ENCODE measurements at places on chromosomes 1 and 21. TPM values are rescaled to one million over a fixed set of nuclear protein-coding genes. Genes with fewer than 3 reads are reported as not detected.

Gene LIN28A
- under 0.01 TPM for total RNA-seq

Gene NRIP1
- 46.7 TPM for total RNA-seq

Gene CACHD1
- total RNA-seq: 4.6 TPM

Gene PLA2G2F
- 0.47 TPM for total RNA-seq

- DNase-seq: no peak
- H3K36me3 ChIP-seq: peaks cover 35% of the 10 kb centered on the region
- H3K4me1 ChIP-seq: peaks cover 3% of the 10 kb centered on the region
- H3K27me3 ChIP-seq: no peaks in the 10 kb centered on the region
- H3K27ac ChIP-seq: no peak overlapping the region
These were observed 5.1 kb upstream of the TMEM269 start for GRCh38 chr1:42779725-42780124.

- no peak overlapping the region for H3K4me3 ChIP-seq
- no peaks in the 10 kb centered on the region for H3K27me3 ChIP-seq
- no peaks in the 10 kb centered on the region for H3K36me3 ChIP-seq
- no peak overlapping the region for H3K27ac ChIP-seq
- H3K4me1 ChIP-seq: no peaks in the 10 kb centered on the region
These were observed 155.4 kb downstream of the EIF4G3 start for GRCh38 chr1:21021311-21021710.

DNA sequence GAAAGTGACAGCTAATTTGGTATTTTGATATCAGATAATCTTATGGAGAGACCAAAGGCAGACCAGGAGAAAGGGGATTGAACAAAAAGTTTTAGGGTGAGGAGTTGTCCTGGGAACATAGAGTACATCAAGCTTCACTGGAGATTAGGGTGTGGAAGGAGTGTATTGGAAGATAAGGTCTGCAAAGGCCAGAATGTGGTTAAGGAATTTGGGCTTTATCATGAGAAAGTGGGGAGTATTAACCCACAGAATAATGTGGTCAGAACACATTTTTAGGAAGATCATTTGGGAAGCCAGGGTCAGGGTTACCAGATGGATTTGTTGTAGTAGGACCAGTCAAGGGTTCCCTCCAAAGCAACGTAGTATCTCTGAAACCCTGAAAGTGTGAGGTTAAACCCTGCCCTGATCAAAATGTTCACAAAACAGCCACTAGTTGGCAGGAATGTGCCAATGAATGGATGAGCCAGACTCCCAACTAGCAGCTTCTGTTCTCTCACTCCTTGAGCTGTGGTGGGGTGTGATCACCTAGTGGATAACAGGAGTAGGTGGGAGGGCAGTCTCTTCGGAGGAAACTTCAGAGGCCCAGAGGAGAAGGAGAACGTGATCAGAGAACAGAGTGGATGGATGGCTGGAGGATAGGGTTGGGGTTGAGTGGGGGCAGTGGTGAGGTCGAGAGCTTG, 35.8 kb downstream of the SLC2A1 start:
- peaks cover 5% of the 10 kb centered on the region for H3K4me1 ChIP-seq
- H3K4me3 ChIP-seq: no peak overlapping the region
- peak overlapping the region; percentile 85 for H3K27ac ChIP-seq
- H3K27me3 ChIP-seq: no peaks in the 10 kb centered on the region
- DNase-seq: peak; percentile 71
- H3K36me3 ChIP-seq: peaks cover 22% of the 10 kb centered on the region

- H3K36me3 ChIP-seq: no peaks in the 10 kb centered on the region
- no peak overlapping the region for H3K27ac ChIP-seq
- H3K27me3 ChIP-seq: peaks cover 12% of the 10 kb centered on the region
These were observed 25.5 kb upstream of the SARS1 start for GRCh38 chr1:109188200-109188599.

GRCh38 chr1:2556678-2557481, 709 bp downstream of the TNFRSF14 start:
- H3K36me3 ChIP-seq: peaks cover under 1% of the 10 kb centered on the region
- H3K27me3 ChIP-seq: no peaks in the 10 kb centered on the region
- DNase-seq: no peak

All from thymus (tissue), 14 donors.